EL (cell line): ENCODE measurements at places on chromosomes 2 and 18.

GRCh38 chr2:221282386-221282785, 289.7 kb downstream of the EPHA4 start:
- DNase-seq, result no peak

- DNase-seq, result no peak
Observed at GRCh38 chr2:16168506-16169264, 228.3 kb downstream of the MYCN start.

DNA sequence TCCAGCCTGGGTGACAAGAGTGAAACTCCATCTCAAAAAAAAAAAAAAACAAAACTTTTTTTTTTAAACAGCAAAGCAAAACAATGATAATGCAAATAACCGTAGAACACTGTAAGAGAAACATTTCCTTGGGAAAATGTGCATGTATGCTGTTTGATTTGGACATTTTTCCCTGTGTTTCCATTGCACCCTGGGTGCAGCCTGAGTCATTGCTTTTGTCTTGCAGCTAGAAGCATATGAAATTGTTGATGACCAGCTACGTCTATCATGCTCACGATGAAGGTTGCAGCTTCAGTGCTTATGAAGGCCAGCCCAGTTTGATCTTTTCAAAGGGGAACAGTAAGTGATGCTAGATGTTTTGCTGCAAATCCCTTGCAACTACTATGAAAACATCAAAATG, 41.5 kb downstream of the MOGAT1 start:
- no peak for DNase-seq

DNA sequence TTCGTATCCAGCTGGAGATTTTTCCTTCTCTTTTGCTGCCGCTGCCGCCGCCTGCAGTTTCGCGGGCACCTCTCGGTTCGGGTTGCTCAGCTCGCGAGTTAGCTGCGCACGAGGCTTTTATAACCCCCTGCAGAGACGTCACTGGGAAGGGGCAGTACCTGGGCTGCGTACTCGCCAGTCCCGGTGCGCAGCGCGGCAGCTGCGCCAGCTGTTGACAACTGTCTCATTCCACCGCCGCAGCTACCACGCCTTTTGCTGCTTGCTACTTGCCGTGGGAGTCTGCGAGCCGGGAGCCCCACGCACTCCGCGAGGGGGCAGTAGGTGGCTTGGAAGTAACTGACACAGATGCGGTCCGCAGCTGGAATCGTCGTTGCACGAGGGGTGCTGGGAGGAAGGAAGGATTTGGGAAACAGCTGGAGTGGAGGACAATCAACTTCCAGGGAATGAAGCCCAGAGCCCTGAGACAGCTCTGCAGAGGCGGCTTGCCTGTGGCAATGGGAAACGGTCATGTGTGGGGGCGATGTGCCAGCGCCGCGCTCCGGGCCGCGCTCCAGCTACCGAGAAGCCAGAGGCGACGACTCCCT, at the start of gene TACR1:
Gene TACR1 (minus strand): TSS at position 93 of the 584 bp plus-strand sequence. CDS start 586 bp downstream, outside the sequence.
- peak; percentile 73 for DNase-seq

DNA sequence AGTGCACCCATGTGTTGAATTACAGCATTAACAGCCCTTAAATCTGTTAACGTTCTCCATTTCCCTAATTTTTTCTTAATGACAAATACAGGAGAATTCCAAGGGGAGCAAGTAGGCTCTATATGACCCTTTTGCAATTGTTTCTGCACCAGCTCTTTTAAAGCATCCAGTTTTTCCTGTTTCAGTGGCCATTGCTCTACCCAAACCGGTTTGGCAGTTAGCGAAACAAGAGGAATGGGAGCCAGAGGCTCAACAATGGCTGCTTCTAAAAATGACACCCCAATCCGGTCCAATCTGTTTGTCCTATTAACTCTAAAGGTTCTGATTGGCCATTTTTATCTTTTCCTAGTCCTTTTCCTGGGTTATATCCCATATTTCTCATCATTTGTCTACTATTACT, 15.1 kb upstream of the SUCLG1 start:
- no peak for DNase-seq

DNA sequence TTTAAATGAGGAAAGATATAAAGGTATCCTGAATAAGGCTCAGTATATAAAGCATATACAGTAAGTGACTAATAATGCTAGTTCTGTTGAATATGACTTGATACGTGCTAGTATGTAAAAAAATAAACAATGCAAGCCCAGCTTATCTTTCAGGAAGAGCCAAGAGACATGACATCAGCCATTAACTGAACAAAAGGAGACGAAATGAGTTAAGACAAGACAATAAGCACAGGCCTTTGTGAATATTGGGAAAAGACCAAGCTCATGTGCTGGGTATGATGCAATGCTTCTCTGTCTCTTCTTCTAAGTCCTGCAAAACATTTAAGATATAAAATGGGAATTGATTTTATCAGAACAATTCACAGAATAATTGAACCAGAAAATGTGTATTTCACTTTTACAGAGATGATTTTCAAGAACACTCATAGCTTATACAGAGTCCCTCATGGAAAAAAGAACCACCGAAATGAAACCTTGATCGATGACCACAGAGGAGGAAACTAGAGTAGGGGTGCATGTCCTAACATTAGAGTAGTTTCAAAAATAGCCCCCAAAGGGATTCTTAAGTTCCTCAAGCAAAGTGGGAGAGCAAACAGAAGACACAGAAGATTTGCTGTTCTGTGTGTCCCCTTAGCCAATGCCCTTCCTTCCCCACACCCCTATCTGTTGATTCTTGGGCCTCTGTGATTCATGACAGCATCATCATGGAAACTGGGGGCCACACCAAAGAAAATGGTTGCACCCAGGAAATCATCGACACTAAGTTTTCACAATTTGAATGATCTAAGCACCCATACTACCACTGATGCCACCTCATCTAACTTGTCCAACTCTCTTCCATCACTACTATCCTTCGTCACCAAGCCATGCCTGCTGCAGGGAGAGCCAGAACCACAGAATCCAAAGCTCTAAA, 68.0 kb upstream of the CRIM1 start:
- DNase-seq, result peak; percentile 41

DNA sequence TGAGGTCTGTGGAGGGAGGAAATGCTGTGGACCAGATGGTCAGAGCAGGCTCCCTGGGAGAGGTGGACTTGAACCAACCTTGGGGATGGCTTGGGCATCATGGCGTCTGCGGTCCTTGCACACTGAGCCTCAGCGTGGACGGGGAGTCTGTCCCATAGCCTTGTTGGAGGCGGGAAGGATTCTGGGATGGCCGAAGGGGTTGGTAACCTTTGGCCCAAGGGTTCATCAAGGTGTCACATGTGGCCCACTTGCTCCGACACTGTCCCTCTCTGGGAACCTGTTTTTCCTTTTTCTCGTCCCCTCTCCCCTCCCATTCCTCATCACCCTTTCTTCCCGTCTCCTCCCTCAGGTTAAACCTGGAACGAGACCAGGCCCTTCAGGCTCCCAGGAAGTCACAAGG, 66.4 kb downstream of the MAPK4 start:
- no peak for DNase-seq

DNA sequence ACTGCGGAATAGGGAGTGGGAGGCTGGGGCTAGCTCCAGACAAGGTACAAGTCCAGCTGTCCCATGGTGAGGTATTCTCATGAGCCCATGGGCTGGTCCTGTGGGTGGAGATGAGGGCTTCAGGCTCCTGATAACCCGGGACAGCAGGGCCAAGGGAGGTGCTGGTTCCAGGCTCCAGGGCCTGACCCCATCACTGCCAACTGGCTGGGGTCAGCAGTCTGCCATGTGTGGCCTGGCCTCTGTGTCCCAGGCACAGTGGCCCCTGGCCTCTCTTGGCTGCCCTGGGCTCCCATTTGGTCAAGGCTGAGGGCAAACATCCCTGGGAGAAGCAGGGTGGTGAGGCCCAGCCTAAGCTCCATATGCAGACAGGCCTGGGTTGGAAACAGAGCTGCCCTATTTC, 966 bp upstream of the OXER1 start:
- DNase-seq, result no peak

DNA sequence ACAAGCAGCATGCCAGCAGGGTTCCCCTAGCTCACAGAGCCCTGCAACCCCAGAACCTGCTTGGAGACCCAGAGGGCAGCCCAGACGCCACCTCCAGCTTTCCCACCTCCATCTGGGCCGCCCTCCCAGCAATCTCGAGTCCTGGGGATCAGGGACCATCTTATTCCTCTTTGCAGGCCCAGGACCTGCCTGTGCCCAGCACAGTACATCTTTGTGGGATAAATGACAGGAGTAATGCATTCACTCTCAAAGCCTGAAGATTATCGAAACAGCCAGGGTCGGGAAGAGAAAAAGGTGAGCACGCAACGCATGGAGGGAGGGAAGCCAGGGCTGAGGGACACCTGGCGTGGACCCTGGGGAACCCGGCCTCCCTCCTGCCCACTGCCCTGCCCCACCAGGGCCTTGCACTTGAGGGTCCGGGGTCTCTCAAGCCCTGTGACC, 144.1 kb downstream of the NDUFA10 start:
- DNase-seq, result no peak

- DNase-seq, result no peak
Observed at GRCh38 chr2:8303322-8303832, 378.5 kb upstream of the ID2 start.

DNA sequence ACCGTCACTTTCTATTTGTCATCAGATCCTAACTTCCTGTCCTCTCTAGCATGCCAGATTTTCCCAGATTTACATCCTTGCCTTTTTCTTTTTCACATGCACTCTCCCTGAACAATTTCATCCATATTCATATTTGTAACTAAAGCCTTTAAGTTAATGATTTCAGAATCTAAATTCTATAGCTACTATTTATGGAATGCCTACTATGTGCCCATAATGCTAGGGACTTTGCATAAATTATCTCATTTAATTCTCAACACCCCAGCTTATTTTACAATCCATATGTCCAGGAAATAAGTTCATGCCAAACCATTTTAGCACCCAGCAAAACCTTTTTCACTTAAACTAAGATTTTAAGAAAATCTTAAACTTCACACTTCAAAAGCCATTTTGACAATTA, 531.9 kb downstream of the NUP35 start:
- DNase-seq, result no peak

- DNase-seq, result no peak
Observed at GRCh38 chr2:127783101-127783500, 27.9 kb downstream of the WDR33 start.

GRCh38 chr2:20558391-20559150, 92.3 kb downstream of the HS1BP3 start:
- DNase-seq, result no peak

GRCh38 chr18:78526275-78526674, 453.3 kb upstream of the SALL3 start:
- no peak for DNase-seq

DNA sequence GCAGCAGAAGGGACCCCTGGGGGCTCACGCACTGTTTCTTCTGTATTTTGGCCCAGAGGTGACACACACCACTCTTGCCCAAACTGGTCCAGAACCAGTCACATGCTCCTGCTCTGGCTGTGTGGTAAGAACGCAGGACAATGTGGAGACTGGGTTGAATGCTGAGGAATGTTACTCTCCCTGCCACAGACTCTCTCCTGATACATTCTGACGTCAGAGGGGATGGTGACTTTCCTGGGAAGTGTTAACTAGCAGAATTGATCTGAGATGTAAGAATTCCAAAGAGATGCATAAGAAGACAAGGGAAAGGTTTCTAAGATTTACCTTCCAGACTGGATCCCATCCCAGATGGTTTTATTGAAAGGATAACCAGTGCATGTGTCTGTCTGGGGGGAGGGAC, 100.8 kb downstream of the ASB1 start:
- peak; percentile 68 for DNase-seq

DNA sequence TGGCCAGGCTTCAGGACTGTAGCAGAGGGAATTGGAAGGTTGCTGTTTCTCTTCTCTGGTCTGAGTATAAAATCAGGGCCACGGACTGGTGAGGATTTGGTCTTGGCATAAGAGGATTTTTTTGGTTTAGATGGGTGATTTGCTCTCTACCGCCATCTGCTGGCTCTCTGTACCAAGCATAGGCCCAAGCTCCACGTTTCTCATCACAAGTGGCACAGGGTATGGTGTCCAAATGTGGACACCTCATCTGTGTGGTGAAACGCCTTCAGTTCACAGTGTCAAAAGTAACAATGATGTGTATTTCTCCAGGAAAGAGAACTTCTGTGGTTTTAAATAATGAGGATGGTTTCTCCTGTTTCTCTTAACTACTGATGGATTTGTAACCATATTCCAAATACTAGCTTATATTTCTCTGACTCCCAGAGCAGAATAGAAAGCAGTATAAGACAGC, 115.1 kb downstream of the EML6 start:
- peak; percentile 71 for DNase-seq

DNA sequence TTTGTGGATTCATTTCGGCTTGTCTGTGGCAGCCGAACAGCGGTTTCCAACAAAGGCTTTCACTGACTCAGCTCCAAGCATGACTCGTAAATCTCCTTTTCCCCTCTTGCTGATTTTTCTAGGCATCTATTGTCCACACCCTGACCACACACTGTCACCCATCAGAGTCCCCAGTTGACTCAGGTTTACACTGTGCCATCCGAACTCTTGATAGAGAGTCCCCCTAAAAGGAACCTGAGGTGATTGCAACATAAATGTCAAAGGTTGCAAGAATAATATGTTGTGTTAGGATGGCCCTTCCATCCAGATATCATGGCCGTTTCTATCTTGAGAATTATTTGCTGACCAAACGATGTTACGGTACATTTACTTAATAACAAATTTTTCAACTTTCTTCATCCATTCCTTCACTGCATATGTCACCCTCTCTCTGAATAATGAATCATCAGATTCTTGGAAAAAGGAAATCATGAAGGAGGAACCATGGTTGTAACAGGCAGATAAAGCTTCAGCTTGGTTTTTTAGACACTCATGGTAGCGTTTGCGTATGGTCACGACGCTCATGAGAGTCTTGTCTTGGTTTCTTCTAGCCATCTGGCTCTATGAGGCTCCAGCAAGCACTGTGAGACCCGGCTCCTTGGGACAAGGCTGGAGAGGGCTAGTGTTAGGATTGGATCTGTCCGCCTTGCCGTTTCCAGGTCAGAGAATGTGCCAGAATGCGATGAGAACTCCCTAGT, 72.1 kb downstream of the NPAS2 start:
- peak; percentile 70 for DNase-seq

DNA sequence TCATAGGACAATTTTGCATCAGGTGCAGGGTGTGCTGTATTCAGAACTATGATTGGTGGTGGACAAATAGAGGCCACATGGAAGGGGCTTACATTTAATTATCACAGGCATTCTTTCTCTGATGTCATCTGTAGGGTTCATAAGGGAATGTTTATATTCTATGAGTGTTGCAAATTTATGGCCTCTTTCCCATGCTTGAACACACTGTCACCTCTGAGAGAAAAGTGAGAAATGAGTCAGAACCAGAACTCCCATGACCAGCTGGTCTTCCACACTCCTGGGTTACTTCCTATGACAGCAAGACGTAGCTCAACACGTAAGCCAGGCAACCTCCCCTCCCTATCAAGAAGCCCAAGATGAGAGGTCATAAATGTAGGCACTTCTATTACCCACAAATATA, 310.8 kb downstream of the PIEZO2 start:
- DNase-seq, result peak; percentile 40

DNA sequence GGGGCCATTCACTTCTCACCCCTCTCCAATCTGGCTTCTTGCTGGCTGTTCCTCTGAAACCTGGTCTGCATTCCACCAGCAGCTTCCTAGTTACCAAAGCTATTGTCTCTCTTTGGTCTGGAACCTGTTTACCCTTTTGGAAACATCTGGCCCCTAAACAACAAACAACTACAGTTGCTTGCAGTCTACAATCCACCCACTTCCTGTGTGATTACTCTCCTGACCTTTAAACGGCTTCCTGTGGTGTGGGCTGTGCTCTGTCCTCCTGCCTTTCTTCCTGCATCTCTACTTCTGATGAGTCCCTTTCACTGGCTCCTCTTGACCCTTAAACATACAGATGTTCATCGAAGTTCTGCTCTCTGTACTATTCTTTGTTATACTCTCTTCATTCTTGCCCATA, 303.8 kb downstream of the TDRD15 start:
- no peak for DNase-seq
